Activated CD4-positive, CD25-positive, alpha-beta regulatory T cell treated with anti-CD3 and anti-CD28 coated beads, Interleukin-2, amount 50 U/mL, for 16 hours (primary cell): ENCODE measurements at places on chromosomes 16 and 17.
A peak's percentile ranks its signal among the peaks of the same experiment; 100 is the strongest.

DNA sequence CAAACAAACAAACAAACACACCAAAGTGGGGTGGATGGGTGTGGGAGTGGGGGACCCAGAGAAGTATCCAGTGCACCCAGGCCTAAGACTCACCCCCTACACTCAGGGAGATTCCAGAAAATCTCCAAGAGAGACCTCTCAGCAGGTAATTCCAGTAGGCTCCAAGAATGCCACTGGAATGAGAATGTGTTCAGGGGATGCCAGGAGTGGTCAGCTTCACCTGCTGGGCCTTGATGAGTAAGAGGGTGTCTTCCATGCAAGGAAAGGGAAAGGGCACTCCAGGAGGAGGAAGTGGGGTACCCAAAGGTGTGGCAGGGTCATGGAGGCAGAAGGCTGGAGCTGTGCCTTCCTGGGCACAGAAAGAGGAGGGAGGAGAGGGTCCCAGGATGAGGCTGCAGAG, 9.9 kb downstream of the CDH1 start:
- no peak for DNase-seq

- DNase-seq = peak; percentile 37
These were observed 13.1 kb upstream of the SREBF1 start for GRCh38 chr17:17849845-17850373.

DNA sequence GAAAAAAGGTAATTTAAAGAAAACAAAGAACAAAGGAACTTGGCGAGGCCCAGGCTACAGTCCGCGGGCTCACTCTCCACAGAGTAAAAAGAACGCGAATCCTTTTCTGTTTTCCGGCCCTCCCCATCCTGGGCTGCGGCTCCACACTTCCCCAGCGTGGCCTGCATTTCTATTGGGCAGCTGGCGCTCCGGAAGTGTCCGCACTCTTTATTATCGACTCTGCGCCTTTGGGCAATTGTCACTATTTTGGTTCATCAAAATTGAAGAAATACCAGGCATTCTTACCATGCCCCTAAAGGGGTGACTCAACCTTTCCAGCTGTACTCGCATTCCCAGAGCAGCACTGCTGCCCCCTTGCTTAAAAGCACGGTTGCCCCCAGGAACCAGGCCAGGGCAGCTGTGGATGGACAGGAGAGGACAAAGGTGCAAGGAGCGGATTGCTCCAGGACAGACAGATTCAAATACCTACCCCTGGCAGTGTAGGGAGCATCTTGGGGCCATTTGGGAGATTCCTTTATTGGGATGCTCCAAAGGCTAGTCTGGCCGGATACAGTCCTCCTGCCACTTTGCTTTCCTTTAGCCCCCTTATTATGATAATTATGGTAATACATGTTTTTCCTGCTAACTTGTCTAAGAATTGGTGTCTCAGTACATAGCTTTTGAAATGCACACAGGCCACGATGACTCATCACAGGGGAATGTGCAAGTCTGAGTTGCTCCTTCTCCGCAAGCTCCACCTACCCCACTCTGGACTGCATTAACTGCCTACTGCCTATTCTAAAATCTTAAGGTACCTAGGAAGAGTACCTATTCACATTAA, 985 bp upstream of the SLFN12 start:
- DNase-seq = peak; percentile 23

DNA sequence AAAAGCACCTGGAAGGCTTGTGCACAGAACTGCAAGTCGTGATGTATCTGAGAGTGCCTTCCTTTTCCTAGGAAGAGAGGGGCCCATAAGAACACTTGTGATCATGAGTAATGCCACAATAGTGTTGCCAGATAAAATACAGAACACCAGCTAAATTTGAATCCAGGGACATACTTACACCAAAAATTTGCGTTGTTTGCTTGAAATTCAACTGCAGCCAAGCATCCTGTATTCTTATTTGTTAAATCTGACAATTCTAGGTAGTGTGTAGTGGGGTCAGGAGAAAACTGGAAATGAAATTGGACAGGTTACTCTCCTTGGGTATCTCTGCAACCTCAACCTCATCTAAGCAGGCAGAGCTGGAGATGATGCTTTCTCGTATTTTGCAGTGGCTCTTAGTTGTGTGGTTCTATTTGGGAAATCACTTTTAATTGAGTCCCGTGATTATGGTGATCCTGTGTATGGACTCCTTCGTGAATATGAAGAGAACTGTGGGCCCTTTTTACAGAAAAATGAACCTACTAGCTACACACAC, 12.0 kb downstream of the SLC35B1 start:
- no peak for DNase-seq

- DNase-seq = no peak
These were observed 4.7 kb downstream of the PRAC1 start for GRCh38 chr17:48717367-48718226.

- DNase-seq = no peak
These were observed 4.1 kb downstream of the UBFD1 start for GRCh38 chr16:23561586-23561985.

DNA sequence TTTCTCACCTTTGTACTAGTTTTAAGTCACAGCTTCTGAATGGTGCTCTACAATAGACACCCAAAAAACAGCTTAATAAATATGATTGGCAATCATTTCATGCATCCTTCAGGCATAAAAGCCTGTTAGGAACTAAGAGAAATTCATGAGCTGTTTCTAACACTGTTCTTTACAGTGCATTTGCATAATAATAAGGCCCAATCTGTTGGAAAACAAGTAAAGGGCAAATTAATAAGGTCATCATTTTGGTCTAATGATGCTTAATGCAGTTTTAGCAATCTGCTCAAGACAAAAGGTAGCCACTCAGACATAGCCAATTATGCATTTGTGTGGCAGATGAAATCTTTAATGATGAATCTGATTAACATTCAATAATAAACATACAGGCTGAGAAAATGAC, 55.5 kb upstream of the NACA2 start:
- no peak for DNase-seq

GRCh38 chr16:30521873-30522641, 4.3 kb downstream of the ZNF768 start:
- DNase-seq = no peak

DNA sequence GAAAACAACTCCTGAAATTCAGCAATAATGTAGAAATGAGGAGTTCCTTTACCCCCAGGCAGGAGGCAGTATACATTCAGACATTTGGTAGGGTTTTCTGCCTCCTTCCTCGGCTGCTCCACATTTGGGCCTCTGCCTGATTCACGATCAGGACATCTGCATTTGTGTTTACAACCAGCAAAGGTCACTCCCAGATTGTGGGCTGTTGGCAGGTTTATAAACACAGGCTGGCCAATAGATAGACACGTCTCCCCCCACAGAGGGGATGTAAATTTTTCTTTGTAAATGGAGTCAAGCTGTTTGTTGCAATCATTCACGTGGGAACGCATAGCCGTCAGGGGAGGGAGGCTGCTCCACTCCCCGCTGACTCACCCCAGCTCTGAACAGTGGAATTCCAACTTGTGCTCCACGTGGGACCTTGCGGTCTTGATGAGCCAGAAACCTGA, 252.1 kb upstream of the N4BP1 start:
- no peak for DNase-seq

DNA sequence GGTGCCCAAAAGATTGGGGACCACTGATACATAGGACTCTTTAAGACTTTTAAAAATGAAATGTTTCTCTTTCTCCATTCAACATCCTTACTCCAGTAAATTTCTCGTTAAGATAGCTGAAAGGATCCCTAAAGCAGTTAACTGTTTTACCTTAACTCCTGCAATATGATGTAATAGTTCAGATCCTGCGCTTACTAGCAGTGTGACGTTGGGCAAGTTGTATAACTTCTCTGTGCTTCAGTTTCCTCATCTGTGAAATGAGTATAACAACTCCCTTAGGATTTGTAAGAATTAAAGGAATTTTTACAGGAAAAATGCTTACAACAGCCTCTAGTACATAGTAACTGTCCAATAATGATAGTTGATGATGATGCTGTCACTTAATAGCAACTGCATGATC, 158.9 kb downstream of the TANC2 start:
- DNase-seq = no peak

GRCh38 chr16:67177743-67178699, 5.7 kb downstream of the MATCAP1 start:
- DNase-seq = no peak

DNA sequence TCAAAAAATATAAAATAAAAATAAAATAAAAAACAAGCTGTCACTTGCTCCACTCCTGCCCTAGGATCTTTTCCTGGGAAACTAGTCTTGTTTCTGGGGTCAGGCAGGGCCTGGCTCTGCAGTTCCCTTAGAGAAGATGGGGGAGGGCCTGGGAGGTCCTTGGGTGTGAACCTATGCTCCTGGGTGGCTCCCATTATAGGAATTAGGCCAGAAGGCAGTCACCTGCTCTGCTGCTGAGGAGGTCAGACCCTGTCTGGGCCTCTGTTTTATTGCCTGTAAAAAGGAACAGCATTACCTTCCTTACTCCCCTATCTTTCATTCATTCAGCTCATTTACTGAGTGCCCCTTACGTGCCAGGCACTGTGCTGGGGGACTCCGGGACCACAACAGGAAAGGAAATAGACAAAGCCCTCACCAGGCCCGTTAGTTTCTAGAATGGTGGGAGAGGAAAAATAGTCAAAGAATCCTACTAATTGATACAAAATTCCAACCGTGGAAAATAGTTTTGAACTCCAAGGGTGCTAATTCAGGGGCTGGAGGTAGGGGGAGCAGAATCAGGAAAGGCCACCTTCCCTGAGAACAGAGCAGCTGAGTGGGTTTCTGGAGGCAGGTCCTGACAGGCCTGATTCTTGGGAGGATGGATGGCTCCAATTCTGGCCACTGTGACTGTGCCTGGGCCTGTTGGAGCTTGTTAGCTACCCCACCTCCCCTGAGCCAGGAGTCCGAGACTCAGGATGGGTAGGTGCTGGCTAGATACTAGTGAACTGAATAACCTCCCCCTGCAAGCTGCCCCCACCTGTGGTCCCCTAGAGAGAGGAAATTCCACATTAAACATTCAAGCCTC, 1.3 kb upstream of the SLC46A1 start:
- DNase-seq = no peak

- peak; percentile 28 for DNase-seq
These were observed 479 bp downstream of the ITGA3 start for GRCh38 chr17:50056217-50056960.

DNA sequence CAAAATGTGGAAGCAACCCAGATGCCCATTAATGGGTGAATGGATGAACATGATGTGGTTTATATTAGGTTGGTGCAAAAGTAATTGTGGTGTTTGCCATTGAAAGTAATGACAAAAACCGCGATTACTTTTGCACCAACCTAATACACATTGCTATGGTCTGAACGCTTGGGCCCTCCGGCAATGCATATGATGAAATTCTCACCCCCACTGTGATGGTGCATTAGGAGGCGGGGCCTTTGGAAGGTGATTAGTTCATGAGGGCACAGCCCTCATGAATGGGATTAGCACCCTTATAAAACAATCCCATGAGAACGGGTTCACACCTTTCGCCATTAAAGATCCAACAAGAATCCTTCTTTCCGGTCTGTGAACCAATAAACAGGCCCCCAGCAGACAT, 25.3 kb upstream of the PRM1 start:
- no peak for DNase-seq

GRCh38 chr17:64158831-64159590, 29.1 kb upstream of the ERN1 start:
- DNase-seq = no peak

GRCh38 chr17:9644910-9645751, at the start of gene USP43:
Gene USP43 (plus strand): TSS chr17:9645517. CDS start chr17:9645633, 116 bp downstream.
- no peak for DNase-seq

- no peak for DNase-seq
These were observed 263.3 kb downstream of the HS3ST3A1 start for GRCh38 chr17:13338421-13338820.

GRCh38 chr17:76492123-76492988, 8.9 kb downstream of the RHBDF2 start:
- no peak for DNase-seq

GRCh38 chr16:8880839-8881510, 1.2 kb upstream of the LITAFD start:
- no peak for DNase-seq

- DNase-seq = no peak
These were observed 94.4 kb downstream of the SPACA3 start for GRCh38 chr17:33086041-33086440.

DNA sequence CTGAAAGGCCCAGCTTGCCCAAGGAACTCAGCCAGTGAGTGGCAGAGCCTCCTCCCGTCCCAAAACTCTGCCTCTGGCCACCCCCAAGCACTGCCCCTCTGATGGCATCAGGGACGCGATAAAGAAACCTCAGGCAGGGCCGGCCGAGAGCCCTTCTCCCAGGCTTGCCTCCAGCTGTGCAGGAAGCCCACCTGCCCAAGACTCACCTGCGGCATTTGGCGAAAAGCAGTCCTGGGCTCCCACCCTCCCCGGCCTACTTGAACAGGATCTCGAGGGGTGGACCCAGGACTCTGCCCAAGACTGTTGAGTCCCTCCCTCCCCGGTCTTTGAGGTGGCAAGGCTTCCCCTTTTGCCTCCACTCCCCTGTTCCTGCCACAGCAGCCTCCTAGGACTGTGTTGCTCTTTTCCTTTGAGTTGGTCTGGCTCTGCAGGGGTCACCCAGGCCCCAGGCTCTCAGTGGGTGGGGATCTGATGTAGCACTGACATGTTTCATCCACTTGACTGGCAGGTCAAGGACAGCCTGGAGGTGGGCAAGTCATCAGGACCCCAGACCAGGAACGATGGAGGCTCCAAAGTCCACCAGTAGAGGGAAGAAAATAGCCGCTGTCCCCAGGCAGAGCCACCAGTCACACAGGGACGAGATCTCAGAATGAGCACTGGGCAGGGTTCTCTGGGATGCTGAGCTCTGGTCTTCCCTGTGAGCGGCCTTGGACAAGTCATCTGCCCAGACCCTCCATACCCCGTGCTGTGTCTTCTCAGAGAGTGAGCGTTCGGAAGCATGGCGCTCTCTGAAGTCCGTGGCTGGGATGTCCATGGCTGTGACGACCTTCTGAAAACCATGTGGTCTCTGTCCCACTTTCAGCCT, 111.0 kb upstream of the TNRC6C start:
- DNase-seq = no peak

- no peak for DNase-seq
These were observed 56.9 kb upstream of the LHX1 start for GRCh38 chr17:36880268-36880905.
